ENCODE measurements at places on chromosomes 1 and 21. TPM values are rescaled to one million over a fixed set of nuclear protein-coding genes. Genes with fewer than 3 reads are reported as not detected.

DNA sequence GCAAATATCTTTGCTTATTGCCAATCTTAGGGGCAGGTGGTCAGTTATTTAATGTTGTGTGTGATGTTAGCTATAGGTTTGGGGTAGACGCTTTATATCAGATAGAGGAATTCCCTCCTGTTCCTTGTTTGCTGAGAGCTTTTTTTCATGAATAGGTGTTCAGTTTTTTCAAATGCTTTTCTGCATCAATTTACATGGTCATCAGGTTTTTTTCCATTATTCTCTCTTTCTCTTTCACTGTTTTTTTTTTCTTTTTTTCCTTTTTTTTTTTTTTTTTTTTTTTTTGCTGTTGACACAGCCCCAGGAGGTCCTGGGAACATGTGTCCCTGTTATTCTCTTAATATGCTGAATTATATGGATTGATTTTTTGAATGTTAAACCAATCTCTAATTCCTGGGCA, 3.0 kb upstream of the SLC25A33 start:
- no peaks in the 10 kb centered on the region for H3K36me3 ChIP-seq
- no peak overlapping the region for H3K27ac ChIP-seq
- no peak overlapping the region for H3K4me3 ChIP-seq
- no peak for DNase-seq

DNA sequence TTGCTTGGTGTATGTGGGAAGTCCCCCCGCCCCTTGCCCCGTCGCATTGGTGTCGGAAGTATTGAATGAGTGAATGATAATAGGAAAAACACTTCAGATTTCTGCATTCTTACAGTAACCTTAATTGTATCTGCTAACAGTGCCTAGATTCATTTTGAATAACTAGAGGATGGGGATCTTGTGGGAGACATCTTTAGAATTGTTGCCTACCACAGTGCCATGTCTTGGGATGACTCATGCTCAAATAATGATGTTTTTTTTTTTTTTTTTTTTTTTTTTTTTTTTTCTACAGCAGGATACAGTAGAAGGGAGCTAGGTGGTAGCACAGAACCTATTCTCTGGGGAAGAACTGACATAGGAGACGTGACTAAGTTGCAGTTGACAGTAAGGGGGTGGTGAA, 237.9 kb downstream of the USP25 start:
- H3K27ac ChIP-seq: no peak overlapping the region
- no peaks in the 10 kb centered on the region for H3K36me3 ChIP-seq
- no peaks in the 10 kb centered on the region for H3K27me3 ChIP-seq
- no peak for DNase-seq
- H3K4me3 ChIP-seq: no peak overlapping the region
- no peaks in the 10 kb centered on the region for H3K4me1 ChIP-seq

DNA sequence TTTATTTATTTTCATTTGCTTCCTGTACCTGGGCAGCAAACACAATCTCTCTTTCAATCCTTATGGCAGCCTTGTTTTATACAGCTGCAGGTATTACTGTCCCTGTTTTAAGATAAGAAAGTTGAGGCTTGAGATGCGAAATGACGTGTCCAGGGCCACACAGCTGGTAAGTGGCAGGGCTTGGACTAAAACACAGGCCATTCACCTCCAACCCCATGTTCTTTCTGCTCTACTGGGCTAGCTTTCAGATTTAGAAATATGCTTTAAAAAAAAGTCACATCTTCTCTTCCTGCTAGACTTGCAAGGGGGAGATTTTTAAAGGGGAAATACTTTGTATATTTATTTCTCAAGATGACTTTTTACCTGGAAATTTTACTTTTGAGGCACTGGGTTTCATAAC, 62.8 kb downstream of the CNST start:
- no peaks in the 10 kb centered on the region for H3K27me3 ChIP-seq
- no peak overlapping the region for H3K27ac ChIP-seq
- no peaks in the 10 kb centered on the region for H3K4me1 ChIP-seq
- H3K36me3 ChIP-seq: peaks cover 38% of the 10 kb centered on the region
- no peak overlapping the region for H3K4me3 ChIP-seq

DNA sequence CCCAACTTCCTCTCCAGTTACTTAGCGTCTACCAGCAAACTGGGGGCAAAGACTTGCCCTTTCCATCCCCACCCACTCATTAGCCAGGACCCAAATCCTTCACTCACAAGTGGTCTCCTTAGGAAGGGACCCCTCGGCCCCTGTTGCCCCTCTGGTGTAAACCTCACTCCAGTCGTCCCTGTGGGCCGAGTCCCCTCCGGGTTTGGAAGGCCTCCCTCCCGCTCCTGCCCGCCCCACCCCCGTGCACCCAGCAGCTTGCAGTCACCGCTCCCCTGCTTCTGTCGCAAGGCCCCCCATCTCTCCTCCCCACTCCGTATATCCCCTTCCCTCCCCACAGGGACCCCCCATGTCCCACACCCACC, 1.2 kb downstream of the EFHD2 start:
- peaks cover 5% of the 10 kb centered on the region for H3K4me1 ChIP-seq
- H3K27me3 ChIP-seq: peaks cover 4% of the 10 kb centered on the region
- no peak overlapping the region for H3K27ac ChIP-seq

GRCh38 chr1:201258763-201259230, 24.5 kb upstream of the PKP1 start:
- no peaks in the 10 kb centered on the region for H3K4me1 ChIP-seq
- H3K36me3 ChIP-seq: no peaks in the 10 kb centered on the region
- no peak for DNase-seq
- peaks cover 22% of the 10 kb centered on the region for H3K27me3 ChIP-seq

- DNase-seq: peak; percentile 40
- H3K4me1 ChIP-seq: peaks cover 9% of the 10 kb centered on the region
- H3K4me3 ChIP-seq: no peak overlapping the region
- H3K27ac ChIP-seq: no peak overlapping the region
- H3K27me3 ChIP-seq: peaks cover 59% of the 10 kb centered on the region
These were observed 130.3 kb upstream of the DPYD start for GRCh38 chr1:98051065-98051675.

DNA sequence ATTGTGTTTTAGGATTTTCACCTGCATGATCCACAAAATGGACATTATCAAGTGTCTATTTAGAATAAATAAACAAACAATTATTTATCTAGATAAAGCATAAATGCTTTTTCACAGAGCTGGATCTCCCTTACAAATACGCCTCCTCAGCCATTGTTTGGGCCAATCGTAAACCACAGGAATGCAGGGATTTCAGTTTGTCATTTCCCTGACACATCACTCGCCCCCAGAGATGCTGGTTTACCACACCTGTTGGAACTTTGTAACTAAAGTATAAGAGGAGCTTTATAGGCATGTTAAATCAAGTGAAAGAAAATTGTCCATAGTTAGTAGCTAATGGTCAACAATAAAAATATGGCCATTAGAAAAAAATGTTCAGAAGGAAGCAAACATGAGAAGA, 40.3 kb downstream of the GPR88 start:
- no peak overlapping the region for H3K27ac ChIP-seq
- H3K4me1 ChIP-seq: no peaks in the 10 kb centered on the region
- H3K27me3 ChIP-seq: no peaks in the 10 kb centered on the region
- DNase-seq: no peak
- no peaks in the 10 kb centered on the region for H3K36me3 ChIP-seq

GRCh38 chr21:35933466-35933865, 126.9 kb downstream of the SETD4 start:
- peak overlapping the region; percentile 77 for H3K27ac ChIP-seq
- H3K4me1 ChIP-seq: peaks cover 8% of the 10 kb centered on the region
- no peaks in the 10 kb centered on the region for H3K27me3 ChIP-seq

- H3K36me3 ChIP-seq: no peaks in the 10 kb centered on the region
- DNase-seq: no peak
- H3K4me1 ChIP-seq: peaks cover 7% of the 10 kb centered on the region
- H3K27ac ChIP-seq: no peak overlapping the region
These were observed 42.4 kb upstream of the ATP1B1 start for GRCh38 chr1:169064103-169064502.

DNA sequence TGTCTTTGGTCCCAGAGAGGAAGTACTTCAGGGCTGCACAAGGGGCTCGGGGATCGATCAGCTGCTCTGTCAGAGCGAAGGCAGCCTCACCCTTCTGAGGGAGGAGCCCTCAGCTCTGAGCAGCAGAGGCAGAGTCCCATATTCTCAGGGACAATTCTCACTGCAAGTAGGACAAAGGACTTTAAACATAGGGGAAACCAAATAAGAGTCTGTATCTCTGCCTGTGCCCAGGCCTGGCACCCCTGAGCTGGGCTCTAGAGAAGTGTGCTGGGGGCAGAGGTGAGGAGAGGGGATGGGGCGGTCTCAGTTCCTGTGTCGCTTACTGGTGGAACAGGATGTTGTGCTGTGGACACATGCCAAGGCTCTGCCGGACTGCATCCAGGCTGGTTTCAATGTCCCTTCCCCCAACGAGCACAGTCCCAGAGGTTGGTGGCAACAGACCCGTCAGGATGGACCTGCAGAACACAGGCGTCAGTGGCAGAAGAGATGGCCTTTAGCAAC, 76.6 kb downstream of the ABCA4 start:
- peaks cover 17% of the 10 kb centered on the region for H3K4me1 ChIP-seq
- DNase-seq: peak; percentile 29
- no peaks in the 10 kb centered on the region for H3K36me3 ChIP-seq

DNA sequence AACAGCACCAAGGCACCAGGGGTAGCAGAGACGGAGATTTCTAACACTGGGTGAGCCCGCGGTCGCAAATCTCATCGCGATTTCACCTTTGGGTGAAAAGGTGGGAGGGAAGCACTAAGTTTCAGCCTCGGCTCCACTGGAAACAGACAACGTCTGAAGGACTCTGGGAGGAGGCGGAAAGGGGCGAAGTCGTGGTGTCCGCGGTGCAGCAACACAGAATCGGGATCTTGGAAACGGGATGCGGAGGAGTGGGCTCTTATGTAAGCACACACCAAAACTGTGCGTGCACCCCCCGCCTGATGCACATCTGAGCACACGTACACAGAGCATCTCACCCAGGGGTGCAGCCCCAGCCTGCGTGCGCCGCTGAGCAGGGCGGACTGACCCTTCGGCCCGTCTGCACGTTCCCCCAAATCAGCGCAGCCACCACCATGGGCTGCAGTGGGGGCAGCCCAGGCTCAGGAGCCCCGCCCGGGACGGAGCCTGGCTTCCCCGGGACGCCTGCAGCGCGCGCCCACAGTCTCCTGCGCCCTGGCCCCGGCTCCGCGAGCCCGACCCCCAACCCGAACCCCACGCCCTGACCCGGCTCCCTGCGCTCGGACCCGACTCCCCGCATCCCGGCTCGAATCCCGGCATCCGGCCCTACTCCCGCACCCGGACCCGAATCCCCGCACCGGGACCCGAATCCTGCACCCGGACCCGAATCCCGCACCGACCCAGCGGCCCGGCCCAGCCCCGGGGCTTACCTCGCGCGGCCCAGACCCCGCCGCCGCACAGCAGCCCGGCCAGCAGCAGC, 670 bp downstream of the CLSTN1 start:
- no peaks in the 10 kb centered on the region for H3K36me3 ChIP-seq
- H3K27ac ChIP-seq: peak overlapping the region; percentile 99
- H3K4me1 ChIP-seq: peaks cover 32% of the 10 kb centered on the region
- no peak for DNase-seq

DNA sequence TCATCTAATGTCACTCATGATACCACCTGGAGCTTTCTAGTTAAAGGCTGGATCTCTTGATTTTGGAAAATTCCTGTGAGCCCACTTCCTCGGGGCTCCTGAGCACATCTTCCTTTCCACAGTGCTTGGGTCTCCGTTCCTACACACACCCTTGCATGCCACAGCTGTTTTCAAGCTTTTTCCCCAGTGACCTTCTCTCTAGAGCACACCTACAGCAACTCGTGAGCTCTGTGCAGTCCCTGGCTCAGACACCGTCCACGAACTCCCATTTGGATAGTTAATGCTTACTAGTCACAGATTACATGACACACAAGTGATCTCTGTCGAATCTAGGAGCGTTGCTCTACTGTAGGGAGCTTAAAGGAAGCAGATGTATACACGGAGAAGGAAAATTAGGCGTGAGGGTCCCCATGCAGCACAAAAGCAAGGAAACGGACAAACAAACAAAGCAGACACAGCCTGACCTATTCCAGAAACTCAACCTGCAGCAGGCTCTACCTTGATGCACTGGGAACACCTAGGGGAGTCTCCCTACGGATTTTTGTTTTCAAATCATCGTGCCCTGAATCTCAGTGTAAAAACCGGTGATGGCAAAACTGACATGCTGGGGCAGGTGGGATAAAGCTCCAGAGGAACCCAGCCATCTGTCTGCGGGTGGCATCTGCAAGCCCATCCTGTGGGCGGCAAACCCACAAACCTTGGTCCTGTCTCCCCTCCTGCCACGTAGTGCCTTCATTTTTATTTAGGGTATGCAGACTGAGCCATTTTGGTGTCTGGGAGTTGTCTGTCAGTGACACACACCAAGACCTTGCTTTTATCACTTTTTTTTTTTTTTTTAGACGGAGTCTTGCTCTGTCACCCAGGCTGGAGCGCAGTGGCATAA, 177.8 kb downstream of the RUNX1 start:
- H3K4me1 ChIP-seq: no peaks in the 10 kb centered on the region
- no peak for DNase-seq
- no peaks in the 10 kb centered on the region for H3K27me3 ChIP-seq
- no peak overlapping the region for H3K4me3 ChIP-seq
- H3K27ac ChIP-seq: peak overlapping the region; percentile 39

GRCh38 chr1:61604684-61605083, 120.3 kb downstream of the TM2D1 start:
- DNase-seq: no peak
- H3K27me3 ChIP-seq: no peaks in the 10 kb centered on the region
- no peak overlapping the region for H3K27ac ChIP-seq
- H3K4me3 ChIP-seq: no peak overlapping the region
- no peaks in the 10 kb centered on the region for H3K36me3 ChIP-seq

DNA sequence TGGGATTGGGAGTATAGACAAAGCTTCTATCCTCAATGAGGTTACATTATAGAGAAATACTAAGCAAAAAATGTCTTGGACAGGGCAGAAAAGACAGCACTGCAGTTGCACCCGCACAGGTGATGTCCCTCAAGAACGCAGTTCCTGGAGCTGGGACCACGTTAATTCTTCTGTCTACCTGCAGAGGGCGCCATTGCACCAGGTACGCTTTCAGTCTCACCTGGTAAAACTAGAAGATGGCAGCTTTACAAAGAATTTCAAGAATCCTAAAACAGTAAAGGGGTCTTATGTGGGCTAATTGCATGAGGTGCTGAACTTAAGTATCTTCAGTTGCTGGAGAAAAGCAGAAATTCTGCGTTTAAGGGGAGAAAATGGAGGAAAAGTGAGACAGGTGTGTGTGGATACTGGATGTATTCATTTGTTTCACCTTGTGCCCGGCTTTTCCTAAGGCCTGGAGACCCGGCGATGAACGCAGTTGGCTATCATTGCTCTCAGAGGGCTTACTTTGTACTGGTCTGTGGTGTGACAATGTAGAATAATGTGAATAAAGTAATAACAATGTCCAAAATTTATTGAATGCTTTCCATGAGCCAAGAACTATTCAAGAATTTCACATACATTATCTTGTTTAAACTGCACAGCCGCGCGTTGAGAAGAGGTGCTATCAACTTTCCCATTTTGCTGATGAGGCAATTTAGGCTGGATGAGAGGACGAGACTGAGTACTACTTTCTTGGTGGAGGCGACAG, 276.3 kb upstream of the GREM2 start:
- DNase-seq: no peak
- no peaks in the 10 kb centered on the region for H3K4me1 ChIP-seq
- H3K36me3 ChIP-seq: no peaks in the 10 kb centered on the region

Gene WNT9A
- total RNA-seq: 29.4 TPM

Gene AMY1B
- total RNA-seq: not detected

Gene GUCA2A
- not detected for total RNA-seq

Gene TLR5
- 2.1 TPM for total RNA-seq

Gene MCOLN3
- 0.19 TPM for total RNA-seq

Gene LYPLAL1
- total RNA-seq: 13.3 TPM

Gene ECE1
- total RNA-seq: 39.9 TPM

Gene AGMAT
- total RNA-seq: 1.9 TPM

Gene SPATA17
- not detected for total RNA-seq

Gene UBL4B
- total RNA-seq: not detected

Gene TFF1
- not detected for total RNA-seq

Gene DRAXIN
- total RNA-seq: not detected
